AG09309 (cell line): ENCODE measurements at places on chromosomes 5 and 9.

DNA sequence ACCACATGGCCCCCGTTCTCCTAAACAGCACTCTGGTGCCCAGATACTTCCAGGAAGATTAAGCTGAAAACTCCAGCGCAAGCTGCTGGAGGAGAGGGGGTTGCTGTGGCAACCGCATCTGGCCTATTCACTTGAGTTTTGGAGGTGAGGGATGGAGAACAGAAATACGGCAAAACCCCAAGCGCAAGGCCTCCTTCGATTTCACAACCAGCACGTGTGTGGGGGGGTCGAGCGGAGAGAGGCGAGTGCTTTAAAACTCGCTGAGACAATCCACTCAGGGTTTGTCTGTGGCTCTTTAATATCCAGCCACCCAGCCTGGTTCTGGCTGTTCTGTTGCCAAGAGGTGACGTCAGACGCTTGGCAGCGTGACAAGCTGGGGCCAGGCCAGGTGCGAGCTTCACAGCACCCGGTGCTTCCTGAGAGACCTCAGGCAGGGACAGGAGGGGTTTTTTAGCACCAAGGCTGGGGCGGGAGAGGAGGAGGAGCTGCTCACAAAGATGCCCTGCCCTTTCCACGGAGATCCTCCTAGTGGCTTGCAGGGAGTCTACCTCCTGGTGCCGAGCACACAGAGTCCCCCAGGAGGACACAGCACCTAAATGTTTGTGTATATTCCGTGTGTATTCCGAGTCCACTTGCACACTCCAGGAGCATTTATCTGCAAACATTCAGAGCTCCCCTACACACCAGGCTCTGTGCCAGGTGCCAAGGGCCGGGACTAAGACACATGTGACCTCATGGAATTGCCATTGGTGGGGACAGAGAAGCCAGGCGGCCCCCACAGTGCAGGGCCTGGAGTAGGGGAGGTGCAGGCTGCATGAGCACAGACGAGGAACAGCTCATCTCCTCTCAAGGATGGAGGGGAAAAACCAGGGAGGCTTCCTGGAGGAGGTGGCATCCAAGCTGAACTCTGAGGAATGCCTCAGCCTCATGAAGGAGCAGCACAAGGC, 194.6 kb downstream of the OLFM1 start:
- DNase-seq: no peak

DNA sequence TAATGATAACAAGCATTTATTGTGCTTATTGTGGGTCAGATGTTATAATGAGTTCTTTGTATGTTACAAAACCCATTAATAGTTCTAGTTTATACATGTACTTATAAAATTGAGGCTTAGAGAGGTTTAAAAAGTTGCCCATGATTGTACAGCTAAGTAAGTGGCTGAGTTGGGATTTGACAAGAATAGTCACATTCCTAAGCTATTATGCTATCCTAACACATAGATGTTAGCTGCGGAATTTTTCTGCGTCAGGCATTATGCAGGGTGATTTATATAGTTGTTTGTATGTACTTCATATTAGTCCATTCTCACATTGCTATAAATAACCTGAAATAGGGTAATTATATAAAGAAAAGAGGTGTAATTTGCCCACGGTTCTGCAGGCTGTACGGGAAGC, 12.5 kb downstream of the COMMD10 start:
- no peak for DNase-seq

DNA sequence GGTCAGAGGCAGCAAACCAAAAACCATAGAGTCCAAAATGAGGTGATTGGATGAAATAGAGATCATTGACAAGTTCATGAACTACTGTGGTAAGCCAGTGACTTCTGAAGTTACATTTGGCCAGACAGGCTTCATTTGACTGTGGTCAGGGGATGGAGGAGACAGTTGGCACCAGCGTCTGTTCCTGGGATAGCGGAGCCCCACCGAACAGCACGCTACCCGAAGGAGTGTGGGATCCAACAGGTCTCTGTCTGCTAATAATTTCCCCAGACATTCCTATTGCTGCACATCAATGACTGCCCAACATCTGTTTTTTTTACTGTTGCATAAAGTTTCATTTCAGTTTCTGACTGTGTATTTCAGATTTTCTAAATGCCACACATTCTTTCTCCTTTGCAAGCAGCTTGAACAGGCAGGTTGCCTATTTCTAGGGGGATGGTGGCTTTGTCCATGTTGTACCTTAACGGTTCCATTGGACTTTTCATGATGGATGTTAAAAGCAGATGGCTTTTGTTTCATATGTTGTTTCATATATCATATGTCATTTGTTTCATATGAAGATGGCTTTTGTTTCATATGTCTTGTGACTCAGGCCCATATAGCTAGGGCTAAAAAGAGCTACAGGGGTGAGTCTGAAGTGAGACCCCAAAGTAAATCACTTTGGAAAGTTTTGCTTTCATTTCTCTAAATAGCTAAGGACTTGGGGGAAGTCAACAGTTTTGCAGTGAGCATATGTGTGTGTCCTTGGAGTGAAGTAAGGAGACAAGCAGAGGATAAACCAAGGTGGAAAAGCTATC, 180.8 kb downstream of the GOLPH3 start:
- DNase-seq: peak; percentile 66

GRCh38 chr5:135091286-135091685, 57.3 kb upstream of the PITX1 start:
- DNase-seq: no peak

DNA sequence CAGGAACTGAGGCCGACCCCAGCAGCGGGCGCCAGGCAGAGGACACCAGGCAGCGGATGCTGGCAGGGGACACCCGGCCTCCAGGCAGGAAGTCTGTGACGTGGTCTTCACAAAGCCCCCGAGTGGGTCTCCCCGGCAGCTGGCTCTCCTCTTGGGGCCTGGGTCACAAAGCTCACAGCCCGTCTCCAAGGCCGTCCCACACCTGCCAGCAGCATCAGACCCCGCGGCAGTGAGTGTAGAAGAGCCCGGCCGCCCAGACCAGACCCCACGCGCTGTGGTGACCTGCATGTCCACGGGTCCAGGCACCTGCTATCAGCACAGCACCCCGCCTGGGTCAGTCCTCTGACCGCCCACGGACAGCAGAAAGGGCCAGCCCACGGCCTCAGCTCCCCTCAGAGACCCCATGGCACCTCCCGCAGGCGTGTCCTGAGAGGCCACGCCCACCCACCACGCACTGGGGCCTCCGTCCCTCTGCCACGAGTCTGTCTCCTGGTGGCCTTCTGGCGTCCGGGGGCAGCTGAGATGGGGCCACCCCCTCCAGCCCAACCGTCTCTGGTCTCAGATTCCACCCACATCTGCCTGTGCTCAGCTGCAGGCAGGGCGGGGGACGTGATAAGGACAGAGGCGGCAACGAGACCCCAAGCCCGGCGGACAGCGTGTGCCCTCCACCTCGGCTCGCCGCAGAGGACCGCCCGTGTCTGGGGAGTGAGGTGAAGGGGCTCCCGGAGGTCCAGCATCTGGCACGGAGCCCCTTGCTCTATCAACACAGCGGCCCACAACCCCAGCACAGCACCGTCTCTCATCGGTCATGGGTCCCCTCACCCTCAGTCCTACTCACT, 34.2 kb downstream of the EXD3 start:
- DNase-seq: no peak

GRCh38 chr5:151718646-151719045, 31.9 kb upstream of the SPARC start:
- DNase-seq: peak; percentile 71

GRCh38 chr5:112533362-112533761, 114.3 kb upstream of the EPB41L4A start:
- DNase-seq: no peak

DNA sequence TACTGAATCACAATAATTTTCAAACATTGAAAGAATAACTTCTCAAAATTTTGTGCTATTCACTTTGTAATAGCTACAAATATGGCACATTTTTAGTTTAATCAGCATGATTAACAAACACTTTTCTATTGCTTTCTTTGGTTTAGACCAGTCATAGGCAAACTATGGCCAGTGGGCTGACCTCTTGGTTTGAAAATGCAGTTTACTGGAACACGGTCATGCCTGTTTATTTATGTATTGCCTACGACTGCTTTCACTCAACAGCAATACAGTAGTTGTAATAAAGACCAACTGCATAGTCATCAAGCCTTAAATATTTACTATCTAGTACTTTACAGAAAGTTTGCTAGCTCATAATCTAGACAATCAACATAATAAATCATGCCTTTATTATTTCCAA, 810.8 kb downstream of the TLE1 start:
- no peak for DNase-seq

- no peak for DNase-seq
Measured at GRCh38 chr5:59092758-59093157, 509.9 kb downstream of the RAB3C start.

DNA sequence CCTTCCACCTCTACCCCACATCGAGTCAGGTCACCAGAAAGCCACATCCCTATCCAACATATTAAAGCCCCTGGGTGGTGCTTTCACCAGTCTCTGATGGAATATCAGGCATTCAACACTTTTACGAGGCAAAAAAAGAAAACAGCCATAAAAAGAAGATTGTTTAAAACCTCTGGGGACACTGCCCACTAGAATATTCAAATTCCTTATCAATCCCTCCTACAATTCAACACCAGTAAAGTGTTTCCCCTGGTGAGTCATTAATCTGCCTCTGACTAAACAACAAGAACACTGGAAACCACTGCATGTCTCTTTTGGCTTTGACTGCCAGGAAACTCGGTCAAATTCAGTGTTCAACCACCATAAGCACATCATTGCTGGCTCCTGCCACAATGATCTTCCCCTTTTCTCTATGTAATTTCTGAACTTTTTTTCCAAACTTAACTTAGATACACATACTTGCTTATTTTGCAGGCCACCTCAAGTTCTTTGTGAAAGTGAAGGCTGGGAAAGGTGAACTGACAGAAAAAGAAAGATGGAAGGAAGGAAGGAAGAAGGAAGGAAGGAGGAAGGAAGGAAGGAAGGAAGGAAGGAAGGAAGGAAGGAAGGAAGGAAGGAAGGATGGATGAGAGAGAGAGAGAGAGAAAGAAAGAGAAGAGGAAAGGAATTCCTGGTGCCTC, 105.3 kb downstream of the PAX5 start:
- DNase-seq: peak; percentile 70

GRCh38 chr5:89384391-89384790, 501.4 kb upstream of the MEF2C start:
- DNase-seq: no peak

GRCh38 chr9:130890870-130891687, 5.5 kb downstream of the QRFP start:
- DNase-seq: no peak

DNA sequence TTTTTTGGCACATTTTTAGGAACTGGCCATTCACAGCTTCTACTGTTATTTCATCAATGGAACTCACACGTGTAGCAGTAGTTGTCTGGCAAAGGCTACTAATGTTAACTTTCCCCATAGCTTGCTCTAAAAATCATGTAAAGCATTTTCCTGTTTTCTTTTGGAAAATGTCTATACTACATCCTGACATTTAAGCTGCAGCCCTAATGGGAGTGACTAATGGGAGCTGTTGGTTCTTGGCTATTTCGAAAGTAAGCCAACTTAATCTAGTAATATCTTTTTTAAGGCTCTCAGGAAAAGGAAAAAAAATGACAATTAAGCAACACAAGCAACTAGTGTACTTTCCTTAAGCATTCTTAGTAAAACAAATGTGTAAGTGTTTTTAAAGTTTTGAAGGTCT, 169.2 kb downstream of the SLC12A2 start:
- peak; percentile 46 for DNase-seq

DNA sequence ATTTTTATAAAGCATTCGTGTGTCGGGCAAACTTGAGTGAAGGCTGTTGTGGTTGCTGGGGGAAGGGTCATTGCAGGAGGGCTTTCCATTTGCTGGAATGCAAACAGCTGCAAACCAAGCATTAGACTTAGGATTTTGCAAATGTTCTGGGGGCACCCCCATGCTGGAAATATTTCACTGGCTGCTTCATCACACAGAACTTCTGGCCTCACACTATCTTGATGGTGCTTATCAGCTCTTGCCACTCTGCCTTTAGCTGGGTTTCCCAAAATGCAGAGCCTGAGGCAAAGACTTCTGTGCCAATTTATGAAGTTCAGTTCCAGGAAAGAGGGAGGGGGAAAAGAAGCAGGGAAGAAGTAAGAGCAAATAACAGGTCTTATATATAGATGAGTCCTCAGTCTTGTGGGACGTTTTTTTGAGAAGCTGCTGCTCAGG, 8.6 kb upstream of the COL15A1 start:
- DNase-seq: no peak

GRCh38 chr9:124329206-124329792, 71.5 kb downstream of the NEK6 start:
- no peak for DNase-seq

DNA sequence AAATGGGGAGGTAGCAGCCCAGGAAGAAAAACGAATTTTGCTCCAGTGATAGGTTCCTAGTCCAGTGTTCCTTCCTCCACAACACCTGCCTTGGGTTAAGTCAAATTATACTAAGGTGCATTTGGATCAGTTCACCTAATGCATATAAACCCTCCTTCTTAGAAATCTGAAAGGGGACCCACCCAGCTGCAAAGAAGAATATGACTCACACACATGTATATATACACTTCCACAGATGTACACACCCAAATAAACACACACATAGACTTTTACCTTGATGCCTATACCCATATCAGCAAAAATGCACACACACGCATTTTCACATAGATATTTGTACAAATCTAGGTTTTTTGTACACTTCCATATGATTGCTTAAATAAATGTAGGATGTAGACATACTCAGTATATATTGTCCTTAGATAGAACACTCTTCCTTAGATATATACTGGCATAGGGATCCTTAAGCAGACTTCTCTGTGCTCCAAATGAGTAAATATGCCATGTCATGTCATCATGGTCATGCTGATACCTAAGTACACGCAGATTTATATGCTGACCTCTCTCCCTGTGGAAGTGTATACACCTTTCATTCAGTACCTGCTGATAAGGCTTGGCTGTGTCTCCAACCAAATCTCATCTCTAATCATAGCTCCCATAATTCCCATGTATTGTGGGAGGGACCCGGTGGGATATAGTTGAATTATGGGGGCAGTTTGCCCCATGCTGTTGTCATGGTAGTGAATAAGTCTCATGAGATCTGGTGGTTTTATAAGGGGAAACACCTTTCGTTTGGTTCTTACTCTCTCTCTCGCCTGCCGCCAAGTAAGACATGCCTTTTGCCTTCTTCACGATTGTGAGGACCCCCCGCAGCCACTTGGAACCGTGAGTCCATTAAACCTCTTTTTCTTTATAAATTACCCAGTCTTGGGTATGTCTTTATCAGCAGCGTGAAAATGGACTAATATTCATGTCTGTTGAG, 10.2 kb downstream of the ADRB2 start:
- DNase-seq: no peak

GRCh38 chr9:89555451-89556375, 49.1 kb upstream of the GADD45G start:
- DNase-seq: no peak

DNA sequence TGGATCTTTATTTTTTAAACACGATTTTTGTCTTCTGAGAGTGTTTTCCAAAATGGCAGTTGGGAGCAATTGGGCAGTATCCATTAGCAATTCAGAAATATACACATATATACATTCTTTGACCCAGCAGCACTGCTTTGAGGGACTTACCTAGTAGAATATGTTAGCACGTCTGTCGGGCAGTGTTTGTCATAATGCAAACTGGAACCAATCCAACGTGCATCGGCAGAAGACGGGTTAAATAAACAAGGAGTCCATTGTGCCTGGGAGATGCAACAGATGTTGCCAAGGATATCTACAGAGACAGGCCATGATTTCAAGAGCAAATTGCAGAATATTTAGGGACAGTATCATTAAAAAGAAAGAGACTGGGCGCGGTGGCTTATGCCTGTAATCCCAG, 107.0 kb downstream of the COL5A1 start:
- DNase-seq: no peak

- DNase-seq: peak; percentile 4
Measured at GRCh38 chr9:6907772-6908381, 150.1 kb downstream of the KDM4C start.

- DNase-seq: no peak
Measured at GRCh38 chr5:132243366-132243977, 14.0 kb upstream of the PDLIM4 start.
